ENCODE measurements at places on chromosomes 1 and 21.

GRCh38 chr1:42264511-42265190, 70.4 kb downstream of the FOXJ3 start:
- no peak for DNase-seq

- DNase-seq, result no peak
Observed at GRCh38 chr1:211577277-211577818, 1.6 kb downstream of the SLC30A1 start.

- DNase-seq, result no peak
Observed at GRCh38 chr1:8671306-8671917, 146.0 kb downstream of the RERE start.

DNA sequence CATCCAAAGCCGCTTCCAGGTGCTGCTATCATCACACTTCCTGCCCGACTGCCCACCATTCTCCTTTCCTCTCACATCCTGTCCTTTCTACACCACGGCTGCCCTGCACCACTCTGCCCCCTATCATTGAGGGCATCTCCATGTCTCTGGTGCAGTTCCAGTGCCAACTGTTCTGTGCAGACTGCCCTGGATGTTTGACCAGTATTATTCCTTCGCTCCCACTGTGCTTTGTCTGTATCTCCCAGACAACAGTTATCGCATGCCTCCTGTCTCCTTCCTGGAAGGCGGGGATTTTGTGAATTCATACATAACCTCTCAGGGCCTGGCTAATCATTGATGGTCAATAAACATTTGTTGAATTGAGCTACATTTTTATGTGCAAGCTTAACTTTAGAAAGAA, 63.6 kb upstream of the GNG12 start:
- DNase-seq, result no peak

DNA sequence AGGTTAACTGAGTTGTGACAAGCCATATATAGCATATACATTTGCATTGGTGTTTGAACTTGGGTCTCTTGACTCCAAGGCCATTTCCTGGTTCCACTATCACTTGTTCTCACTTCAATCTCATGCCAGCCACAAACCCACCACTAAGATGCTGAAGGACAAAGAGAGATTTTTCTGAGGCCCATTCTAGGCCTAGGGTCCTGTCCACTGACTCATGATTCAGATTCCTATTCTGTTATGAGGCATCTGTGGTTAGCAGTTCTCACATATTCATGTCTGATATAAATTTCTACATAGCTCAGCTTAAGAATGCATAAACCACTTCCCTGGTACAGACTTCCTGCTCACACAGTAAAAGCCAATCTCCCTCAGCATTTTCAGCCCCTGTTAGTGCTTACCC, 326.1 kb upstream of the BEND5 start:
- DNase-seq, result no peak

- no peak for DNase-seq
Observed at GRCh38 chr1:210332719-210333398, 4.2 kb downstream of the HHAT start.

DNA sequence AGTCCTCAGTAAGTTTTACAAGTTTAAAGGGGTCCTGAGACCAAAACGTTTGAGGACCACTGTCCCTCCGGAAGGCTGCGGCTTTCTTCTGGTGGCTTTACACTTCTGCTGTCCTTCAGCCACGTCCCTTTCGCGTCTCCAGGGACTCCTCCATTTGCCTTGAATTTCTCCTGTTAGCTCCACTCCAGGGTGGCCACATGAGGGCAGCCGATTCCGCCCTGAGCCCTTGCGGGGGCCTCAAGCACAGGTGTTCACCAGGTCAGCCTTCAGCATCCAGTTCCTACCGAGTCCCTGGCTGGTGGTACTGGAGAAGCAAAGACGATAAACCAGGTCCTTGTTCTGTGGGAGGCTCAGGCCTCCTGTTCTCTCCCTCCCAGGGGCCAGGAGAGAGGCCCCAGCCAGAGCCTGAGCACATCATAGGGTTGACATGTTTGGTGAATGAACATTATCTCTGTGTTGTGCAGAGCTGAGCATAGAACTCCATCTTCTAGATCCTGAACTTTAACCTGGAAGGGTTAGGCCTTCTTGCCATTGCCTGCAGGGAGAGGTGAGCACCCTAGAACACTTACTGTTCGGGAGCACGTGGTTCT, 27.4 kb upstream of the COQ8A start:
- no peak for DNase-seq

DNA sequence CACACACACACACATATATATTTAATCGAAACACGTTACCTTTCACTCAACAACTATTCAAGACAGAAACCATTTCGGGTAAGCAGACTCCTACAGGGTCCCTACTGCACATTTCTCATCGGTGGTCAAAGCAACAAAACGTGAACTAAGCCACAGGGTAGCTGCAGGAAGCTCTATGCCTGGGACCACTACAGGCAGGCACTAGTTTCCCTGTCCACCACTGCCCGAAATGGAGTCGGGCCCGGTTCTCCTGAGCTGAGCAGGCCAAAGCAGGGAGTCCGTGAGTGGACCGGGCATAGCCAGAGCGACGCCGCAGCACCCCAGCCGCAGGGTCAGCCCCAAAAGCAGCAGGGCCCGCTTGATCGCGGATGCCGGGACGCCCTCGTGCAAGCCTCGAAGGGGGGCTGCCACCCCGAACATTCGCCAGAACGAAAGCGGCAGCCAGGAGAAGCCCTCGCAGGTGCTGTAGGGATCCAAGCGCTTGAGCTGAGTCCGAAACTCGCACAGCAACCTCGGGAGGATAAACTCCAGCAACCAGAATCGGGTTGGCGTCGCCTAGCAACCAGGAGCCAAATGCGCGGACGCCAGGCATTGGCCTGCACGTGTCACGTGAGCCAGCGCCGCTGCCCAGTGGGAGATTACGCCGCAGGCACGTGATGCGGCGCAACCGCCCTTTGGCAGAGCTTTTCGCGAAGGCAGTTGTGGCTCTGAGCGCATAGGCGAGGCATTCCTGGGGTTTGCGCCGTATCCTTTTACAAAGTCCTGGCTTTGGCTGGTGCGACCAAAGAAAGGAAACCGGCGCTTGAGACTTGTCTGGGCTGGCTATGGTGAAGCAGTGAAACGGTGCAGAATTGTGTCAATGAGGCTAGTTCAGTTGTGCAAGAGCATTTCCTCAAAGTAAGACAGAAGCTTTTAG, 13.9 kb upstream of the DDI2 start:
- peak; percentile 90 for DNase-seq

DNA sequence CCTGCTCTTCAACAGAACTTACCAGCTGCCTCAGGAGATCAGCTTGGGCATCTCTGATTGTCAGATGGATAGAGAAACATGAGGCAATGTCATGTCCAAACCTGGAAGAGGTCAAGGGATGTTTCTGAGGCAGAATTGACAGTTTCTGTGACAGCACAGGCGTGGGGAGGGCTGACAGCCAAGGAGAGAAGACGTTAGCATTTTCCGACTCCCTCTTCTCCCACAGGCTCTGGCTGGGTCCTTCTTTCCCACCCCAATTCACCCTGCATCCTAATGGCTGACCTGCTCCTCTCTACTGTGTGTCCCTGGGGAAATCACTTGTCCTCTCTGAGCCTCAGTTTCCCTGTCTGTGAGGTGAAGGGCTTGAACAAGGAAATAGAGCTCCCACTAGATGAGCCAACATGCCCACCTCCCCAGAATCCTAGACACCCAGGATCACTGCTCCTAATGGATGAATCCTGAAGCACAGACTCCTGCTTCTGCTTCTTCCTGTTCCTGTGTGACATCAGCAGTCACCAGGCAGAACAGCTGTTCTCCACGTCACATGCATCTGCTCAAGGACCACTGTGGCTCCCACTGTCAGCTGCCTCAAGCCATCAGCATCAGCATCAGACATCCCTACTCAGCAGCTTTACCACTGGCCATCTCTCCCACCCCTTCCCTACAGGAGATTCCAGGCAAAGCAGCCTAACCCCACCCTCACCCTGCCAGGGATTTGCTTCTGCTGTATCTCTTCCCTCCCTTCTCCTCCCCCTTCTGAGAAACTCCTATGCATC, 408.0 kb downstream of the MATN1 start:
- DNase-seq, result no peak

DNA sequence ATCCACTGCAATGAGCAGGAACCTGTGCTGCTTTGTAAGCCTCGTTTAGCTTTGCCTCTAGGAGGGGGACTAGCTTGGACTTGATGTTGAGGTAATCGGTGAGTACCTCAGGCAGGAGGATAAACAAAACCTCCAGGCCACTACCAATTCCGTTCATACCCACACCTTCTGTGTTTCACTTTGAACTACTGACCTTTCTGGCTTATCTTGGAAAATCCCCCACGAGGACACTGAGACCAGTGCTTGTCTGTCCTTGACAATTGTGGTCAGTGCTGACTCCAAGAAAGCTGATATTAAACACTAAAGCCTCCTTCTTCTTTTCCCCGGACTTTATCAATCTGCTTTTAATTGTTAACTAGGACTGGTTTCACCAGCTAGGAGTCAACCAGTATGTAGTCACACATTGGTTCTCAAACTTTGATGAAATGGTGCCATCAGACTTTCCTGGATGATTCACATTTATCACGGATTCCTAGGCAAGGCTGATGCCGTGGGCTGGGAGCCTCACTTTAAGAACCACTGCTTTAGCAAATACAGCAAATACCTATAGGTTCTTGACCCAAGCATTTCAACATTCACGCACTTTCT, 52.7 kb downstream of the TGFB2 start:
- no peak for DNase-seq

DNA sequence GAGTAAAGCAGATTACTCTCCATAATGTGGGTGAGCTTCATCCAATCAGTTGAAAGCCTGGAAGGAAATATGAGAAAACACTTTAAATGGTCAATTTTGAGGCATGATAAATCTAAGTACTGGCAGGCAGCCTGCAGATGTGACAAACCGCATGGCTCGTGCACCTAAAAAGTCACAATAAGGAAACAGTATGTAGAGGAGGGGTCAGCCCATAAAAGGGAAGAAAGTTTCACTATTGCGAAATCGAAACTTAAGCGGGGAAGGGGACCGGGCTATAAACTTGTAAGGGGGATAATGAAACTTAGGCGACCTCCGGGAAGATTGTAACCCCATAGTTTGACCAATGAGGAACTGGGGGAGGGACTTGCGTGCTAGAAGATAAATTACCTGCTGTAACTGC, 109.8 kb downstream of the PLPPR4 start:
- DNase-seq, result no peak

GRCh38 chr1:214525535-214526019, 25.8 kb downstream of the PTPN14 start:
- DNase-seq, result no peak

GRCh38 chr1:22689505-22689904, 21.1 kb upstream of the EPHB2 start:
- peak; percentile 77 for DNase-seq

DNA sequence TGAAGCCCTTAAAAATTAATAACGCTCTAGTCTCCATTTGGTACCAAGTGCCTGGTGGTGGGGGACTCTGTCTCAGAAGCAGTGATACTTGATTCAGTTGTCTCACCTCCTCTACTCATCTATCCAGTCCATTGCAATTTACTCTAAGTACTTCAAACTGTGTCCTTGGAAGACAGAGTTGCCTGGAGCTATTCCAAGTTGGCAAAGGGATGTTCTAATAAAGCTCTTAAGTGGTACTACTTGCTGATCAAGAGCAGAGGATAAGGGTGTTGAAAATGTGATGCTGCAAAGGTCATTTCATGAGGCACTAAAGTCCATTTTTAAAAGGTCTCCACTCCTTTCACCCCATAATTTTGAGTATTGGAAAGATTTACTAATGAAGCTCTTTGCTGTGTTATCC, 142.2 kb downstream of the NFIA start:
- DNase-seq, result no peak

DNA sequence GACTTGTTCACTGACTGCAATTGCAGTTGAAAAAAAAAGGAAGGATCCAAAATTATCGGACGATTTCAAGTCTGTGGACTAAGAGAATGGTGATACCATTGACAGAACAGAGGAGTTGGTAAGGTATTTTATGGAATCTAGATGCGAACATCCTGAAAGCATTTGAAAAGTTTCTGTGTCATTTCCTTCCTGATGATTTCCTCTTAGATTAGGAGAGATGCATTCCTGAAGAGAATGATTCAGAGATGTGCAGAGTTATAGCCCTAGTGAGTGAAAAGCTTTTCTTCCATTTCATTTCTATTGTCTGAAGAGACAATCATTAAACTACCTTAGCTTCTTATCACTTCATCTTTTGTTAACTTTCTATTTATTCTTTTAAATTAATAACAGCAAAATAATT, 200.0 kb downstream of the KCNK2 start:
- DNase-seq, result peak; percentile 85

GRCh38 chr1:70355920-70356319, 1.4 kb upstream of the ANKRD13C start:
- no peak for DNase-seq

DNA sequence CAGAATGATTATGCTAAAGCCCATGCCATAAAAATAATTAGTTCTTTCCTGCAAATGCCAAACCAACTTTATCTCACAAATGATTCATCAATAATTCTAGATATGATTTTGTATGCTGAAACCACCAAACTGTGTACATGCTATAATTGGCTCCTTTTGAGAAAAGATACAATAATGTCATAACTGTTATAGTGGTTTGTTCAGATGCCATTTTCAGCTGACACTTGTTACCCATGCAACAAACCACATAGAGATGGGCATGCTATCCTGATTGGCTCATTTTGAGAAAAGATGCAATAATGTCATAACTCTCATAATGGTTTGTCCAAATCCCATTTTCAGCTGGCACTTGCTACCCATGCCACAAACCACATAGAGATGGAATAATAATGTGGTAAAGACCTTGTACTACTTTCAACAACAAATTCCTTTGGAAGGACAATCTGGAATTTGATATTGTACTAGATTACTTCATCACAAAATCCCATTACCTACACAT, 283.8 kb downstream of the TPR start:
- no peak for DNase-seq

GRCh38 chr1:201178718-201179117, 11.9 kb upstream of the IGFN1 start:
- no peak for DNase-seq

- DNase-seq, result no peak
Observed at GRCh38 chr1:162385702-162386101, 4.2 kb downstream of the C1orf226 start.

DNA sequence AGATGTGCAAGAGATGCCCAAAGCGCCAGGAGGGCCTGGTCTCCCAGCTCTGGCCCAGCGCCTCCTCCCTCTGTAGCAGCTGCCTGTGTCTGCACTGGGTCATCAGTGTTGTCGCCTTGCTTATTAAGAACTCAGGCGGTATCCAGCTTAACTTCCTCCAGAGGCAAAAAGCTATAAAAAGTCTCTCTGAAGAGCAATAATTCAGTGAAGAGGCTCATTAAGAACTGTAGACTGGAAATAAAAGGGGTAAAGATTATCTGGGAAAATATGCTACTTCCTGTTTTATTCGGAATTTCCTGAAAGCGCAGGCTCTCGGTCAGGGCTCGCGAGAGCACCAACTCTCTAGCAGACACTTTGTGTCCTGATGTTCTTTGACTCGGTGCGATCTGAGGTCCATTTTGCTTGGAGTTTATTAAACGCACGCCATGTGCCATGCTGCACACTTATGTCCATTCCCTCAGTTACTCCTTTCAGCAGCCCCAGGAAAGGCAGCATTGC, 70.4 kb downstream of the MRPS6 start:
- no peak for DNase-seq

Data from kidney capillary endothelial cell (primary cell).